ENCODE measurements at places on chromosomes 3 and 15. TPM values are rescaled to one million over a fixed set of nuclear protein-coding genes. Genes with fewer than 3 reads are reported as not detected.

- peaks cover 72% of the 10 kb centered on the region for H3K4me1 ChIP-seq
- H3K27me3 ChIP-seq = peaks cover 6% of the 10 kb centered on the region
- H3K36me3 ChIP-seq = no peaks in the 10 kb centered on the region
- DNase-seq = no peak
- H3K27ac ChIP-seq = no peak overlapping the region
Observed at GRCh38 chr15:77811270-77811669, 178.6 kb upstream of the LINGO1 start.

- no peaks in the 10 kb centered on the region for H3K4me1 ChIP-seq
- H3K27ac ChIP-seq = no peak overlapping the region
- no peaks in the 10 kb centered on the region for H3K27me3 ChIP-seq
- H3K36me3 ChIP-seq = no peaks in the 10 kb centered on the region
- peak; percentile 7 for DNase-seq
Observed at GRCh38 chr3:173138026-173138425, 3.0 kb downstream of the SPATA16 start.

- no peaks in the 10 kb centered on the region for H3K36me3 ChIP-seq
- peak within 1 kb of the TSS; percentile 74 for H3K27ac ChIP-seq
- peaks cover 33% of the 10 kb centered on the region for H3K4me1 ChIP-seq
- DNase-seq = peak; percentile 88
- H3K27me3 ChIP-seq = peaks cover 36% of the 10 kb centered on the region
Observed at GRCh38 chr15:99104788-99105513, at the start of gene SYNM. Gene SYNM, plus strand, starts transcription at chr15:99105080. Its CDS starts 120 bp downstream, at chr15:99105200.

- no peaks in the 10 kb centered on the region for H3K4me1 ChIP-seq
- no peak for DNase-seq
- H3K4me3 ChIP-seq = no peak overlapping the region
- no peaks in the 10 kb centered on the region for H3K27me3 ChIP-seq
- H3K27ac ChIP-seq = no peak overlapping the region
Observed at GRCh38 chr15:26883466-26883865, 16.6 kb downstream of the GABRA5 start.

DNA sequence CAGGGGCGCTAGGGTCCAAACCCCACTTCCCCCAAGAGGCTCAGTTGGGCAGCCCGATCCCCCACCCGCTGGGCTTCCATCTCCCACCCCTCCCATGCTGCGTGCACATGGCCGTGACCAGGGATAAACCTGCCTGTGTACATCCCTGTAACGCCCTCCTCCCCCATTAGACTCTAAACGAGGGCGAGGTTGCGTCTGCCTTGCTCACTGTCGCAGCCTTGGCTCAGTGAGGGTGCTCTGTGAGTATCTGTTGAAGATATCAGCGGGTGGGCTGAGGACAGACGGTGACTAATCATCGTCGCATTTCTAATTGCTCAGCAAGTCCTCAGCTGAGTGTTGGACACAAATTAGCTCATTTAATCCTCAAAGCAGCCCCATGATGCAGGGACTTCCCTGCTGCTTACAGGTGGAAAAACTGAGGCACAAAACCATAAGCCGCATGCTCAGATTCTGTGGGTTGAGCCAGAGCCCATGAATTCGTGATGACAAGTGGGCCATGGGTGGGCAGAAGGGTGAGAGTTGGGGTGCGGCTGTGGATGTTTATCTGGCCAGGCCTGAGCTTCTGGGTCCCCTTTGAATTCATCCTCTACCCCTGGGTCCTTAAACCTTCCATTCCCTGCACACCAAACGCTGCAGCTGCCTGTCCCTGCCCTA, 26.0 kb downstream of the FBLN2 start:
- no peak overlapping the region for H3K4me3 ChIP-seq
- peak overlapping the region; percentile 55 for H3K27ac ChIP-seq
- peak; percentile 50 for DNase-seq
- peaks cover 2% of the 10 kb centered on the region for H3K27me3 ChIP-seq
- H3K36me3 ChIP-seq = no peaks in the 10 kb centered on the region
- H3K4me1 ChIP-seq = peaks cover 61% of the 10 kb centered on the region

GRCh38 chr15:77808075-77808474, 175.4 kb upstream of the LINGO1 start:
- no peak overlapping the region for H3K4me3 ChIP-seq
- no peaks in the 10 kb centered on the region for H3K36me3 ChIP-seq
- peak; percentile 36 for DNase-seq
- peaks cover 3% of the 10 kb centered on the region for H3K27me3 ChIP-seq
- H3K4me1 ChIP-seq = peaks cover 56% of the 10 kb centered on the region
- no peak overlapping the region for H3K27ac ChIP-seq

- H3K36me3 ChIP-seq = no peaks in the 10 kb centered on the region
- no peak for DNase-seq
- H3K4me1 ChIP-seq = peaks cover 3% of the 10 kb centered on the region
- H3K27ac ChIP-seq = no peak overlapping the region
Observed at GRCh38 chr3:156559321-156559720, 4.4 kb upstream of the SSR3 start.

GRCh38 chr3:108509871-108510270, 525 bp downstream of the MYH15 start:
- no peaks in the 10 kb centered on the region for H3K27me3 ChIP-seq
- no peak for DNase-seq
- no peak overlapping the region for H3K27ac ChIP-seq
- H3K36me3 ChIP-seq = no peaks in the 10 kb centered on the region

- no peaks in the 10 kb centered on the region for H3K27me3 ChIP-seq
- H3K4me3 ChIP-seq = no peak overlapping the region
- no peak overlapping the region for H3K27ac ChIP-seq
- H3K36me3 ChIP-seq = no peaks in the 10 kb centered on the region
- peaks cover 4% of the 10 kb centered on the region for H3K4me1 ChIP-seq
Observed at GRCh38 chr15:59345326-59345725, 27.3 kb downstream of the MYO1E start.

- H3K36me3 ChIP-seq = no peaks in the 10 kb centered on the region
- H3K4me1 ChIP-seq = peaks cover 3% of the 10 kb centered on the region
- H3K4me3 ChIP-seq = no peak overlapping the region
Observed at GRCh38 chr3:93969997-93970396, 3.7 kb downstream of the PROS1 start.

- no peaks in the 10 kb centered on the region for H3K4me1 ChIP-seq
- DNase-seq = no peak
- H3K27ac ChIP-seq = no peak overlapping the region
- no peak overlapping the region for H3K4me3 ChIP-seq
- H3K27me3 ChIP-seq = no peaks in the 10 kb centered on the region
Observed at GRCh38 chr3:146967783-146968182, 362.6 kb upstream of the PLSCR5 start.

DNA sequence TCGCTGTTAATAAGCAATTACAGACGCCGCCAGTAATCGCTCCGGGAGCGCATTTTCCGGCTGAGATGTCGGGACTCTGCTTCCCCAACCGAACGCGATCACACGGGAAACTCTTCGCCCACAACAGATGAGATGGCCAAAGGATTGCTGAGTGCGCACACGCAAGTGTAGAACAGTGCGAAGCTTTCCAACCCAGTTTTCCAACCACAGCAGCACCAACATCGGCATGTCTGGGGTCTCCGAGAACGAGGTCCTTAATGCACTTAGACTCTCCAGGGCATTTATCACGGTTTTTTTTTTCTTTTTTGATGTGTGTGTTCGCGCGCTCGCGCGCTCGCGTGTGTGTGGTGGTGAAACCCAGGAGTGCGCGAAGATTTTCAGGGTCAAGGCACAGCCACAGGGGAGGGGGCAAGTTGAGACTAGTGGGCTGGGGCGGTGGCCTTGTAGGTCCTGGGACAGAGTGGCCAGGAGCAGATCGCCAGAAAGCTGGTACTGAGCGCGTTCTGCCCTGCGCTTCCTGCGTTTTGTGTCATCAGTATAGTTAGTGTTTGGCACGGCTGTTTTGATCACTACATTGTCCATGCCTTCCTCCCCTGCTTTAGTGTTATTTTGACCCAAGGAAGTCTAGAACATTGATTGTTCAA, 1.8 kb upstream of the EOMES start:
- H3K4me3 ChIP-seq = no peak overlapping the region
- H3K27ac ChIP-seq = no peak overlapping the region
- no peaks in the 10 kb centered on the region for H3K36me3 ChIP-seq
- no peak for DNase-seq
- H3K4me1 ChIP-seq = peaks cover 41% of the 10 kb centered on the region

GRCh38 chr3:62818347-62818746, 56.9 kb downstream of the CADPS start:
- no peak overlapping the region for H3K27ac ChIP-seq
- no peaks in the 10 kb centered on the region for H3K36me3 ChIP-seq
- no peaks in the 10 kb centered on the region for H3K4me1 ChIP-seq
- no peak for DNase-seq
- H3K27me3 ChIP-seq = no peaks in the 10 kb centered on the region

GRCh38 chr15:39154776-39155175, 426.1 kb upstream of the THBS1 start:
- no peaks in the 10 kb centered on the region for H3K27me3 ChIP-seq
- peaks cover 7% of the 10 kb centered on the region for H3K4me1 ChIP-seq
- no peak for DNase-seq
- H3K36me3 ChIP-seq = no peaks in the 10 kb centered on the region
- H3K27ac ChIP-seq = no peak overlapping the region

GRCh38 chr3:32837789-32838188, 20.0 kb downstream of the TRIM71 start:
- H3K4me3 ChIP-seq = no peak overlapping the region
- H3K27me3 ChIP-seq = peaks cover 48% of the 10 kb centered on the region
- H3K27ac ChIP-seq = no peak overlapping the region
- no peaks in the 10 kb centered on the region for H3K36me3 ChIP-seq
- H3K4me1 ChIP-seq = no peaks in the 10 kb centered on the region

DNA sequence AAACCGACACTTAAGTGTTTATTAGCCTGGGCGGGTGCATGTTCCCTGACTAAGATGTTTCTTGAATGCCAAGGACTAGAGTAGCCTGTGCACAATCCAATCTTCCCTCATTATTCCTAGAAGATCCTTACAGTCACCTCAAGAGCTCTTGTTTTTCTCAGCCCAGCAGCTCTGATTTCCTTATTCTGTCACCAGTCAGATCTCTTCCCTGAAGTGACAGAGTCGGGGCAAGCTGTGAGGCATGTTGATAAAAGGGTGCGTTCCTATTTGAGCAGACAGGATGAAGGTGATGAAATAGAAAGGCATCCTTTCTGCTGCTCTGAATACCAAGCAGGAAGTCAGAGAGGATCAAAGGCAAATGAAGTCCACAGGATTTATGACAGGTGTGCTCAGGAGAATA, 125.6 kb upstream of the MCTP2 start:
- no peaks in the 10 kb centered on the region for H3K4me1 ChIP-seq
- no peak overlapping the region for H3K27ac ChIP-seq
- no peak overlapping the region for H3K4me3 ChIP-seq
- no peak for DNase-seq

GRCh38 chr15:58201516-58201915, 63.3 kb downstream of the AQP9 start:
- DNase-seq = peak; percentile 62
- H3K36me3 ChIP-seq = no peaks in the 10 kb centered on the region
- H3K4me3 ChIP-seq = no peak overlapping the region
- no peak overlapping the region for H3K27ac ChIP-seq

DNA sequence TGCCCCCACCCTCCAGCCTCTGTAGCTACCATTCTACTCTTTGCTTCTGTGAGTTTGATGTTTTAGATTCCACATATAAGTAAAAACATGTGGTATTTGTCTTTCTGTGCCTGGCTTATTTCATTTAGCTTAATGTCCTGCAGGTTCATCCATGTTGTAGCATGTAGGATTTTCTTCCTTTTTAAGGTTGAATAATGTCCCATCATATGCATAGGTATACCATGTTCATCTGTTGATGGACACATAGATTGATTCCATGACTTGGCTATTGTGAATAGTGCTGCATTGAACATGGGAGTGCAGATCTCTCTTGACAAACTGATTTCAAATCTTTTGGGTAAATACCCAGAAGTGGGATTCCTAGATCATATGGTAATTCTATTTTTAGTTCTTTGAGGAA, 11.8 kb downstream of the THSD4 start:
- no peaks in the 10 kb centered on the region for H3K36me3 ChIP-seq
- H3K27ac ChIP-seq = no peak overlapping the region
- H3K4me3 ChIP-seq = no peak overlapping the region
- peaks cover 12% of the 10 kb centered on the region for H3K4me1 ChIP-seq

DNA sequence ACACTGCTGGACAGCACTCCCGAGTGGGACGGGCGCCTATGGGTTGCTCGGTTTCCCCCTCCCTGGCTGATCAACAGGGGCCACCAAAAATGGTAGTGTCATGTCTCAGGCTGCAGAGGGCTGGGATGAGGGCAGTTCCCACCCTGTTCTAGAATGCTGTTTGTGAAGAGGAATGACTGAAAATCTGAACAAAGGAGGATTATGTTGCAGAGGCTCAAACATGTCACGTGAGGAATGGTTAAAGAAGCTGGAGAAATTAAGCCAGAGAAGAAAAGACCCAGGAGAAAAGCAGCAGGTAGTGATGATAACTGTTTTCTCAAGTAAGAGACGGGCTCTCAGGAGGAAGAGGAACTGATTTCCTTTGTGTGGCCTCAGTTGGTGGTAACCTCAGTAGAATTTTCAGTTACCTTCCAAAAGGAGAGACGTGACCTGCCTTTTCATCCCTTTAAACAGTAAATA, 10.4 kb downstream of the SPG21 start:
- no peak overlapping the region for H3K27ac ChIP-seq
- peaks cover 42% of the 10 kb centered on the region for H3K36me3 ChIP-seq
- H3K4me1 ChIP-seq = peaks cover 4% of the 10 kb centered on the region
- H3K4me3 ChIP-seq = no peak overlapping the region
- DNase-seq = no peak

DNA sequence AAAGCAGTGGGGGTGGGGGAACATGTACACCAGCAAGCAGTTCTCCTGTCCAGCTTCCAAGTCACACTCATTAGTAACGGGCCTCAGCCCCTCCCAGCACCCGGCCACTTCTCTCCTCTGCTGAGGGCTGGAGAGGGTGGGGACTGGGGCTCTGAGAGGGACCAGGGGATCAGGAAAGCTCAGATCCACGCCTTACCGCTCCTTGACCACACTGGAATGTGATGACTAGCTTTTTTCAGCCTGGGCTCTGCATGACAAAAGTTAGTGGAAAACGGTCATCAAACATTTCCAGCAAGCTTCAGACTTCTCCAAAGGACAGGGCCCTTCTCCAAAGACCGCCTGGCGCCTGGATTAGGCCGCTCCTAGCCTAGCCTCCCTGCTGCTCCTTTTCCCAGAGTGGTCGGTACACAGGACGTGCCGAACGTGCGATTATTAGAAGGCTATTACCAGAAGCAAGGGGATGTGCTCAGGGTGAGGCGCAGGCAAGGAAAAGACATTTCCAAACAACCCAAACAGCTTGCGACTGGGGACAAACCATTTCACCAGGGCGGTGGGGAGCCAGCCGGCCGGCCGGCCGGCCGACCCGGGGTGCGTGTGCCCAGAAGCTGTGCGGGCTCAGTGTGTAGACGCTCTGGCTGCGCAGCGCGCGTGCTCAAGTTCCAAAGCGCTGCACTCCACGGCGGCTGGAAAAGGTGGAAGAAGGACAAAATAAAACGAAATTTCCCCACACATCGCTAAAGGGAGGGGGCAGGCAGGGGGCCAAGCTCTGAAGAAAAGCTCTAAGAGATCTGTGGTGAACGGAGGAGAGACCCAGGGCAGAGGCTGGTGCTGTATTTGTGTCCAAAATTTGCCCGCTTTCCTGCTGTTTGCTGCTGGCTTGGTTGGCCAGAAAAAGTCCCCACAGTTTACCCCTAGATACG, 51.0 kb upstream of the SSR3 start:
- no peaks in the 10 kb centered on the region for H3K36me3 ChIP-seq
- peak overlapping the region; percentile 42 for H3K4me3 ChIP-seq
- peak; percentile 85 for DNase-seq
- H3K27ac ChIP-seq = peak overlapping the region; percentile 84
- no peaks in the 10 kb centered on the region for H3K27me3 ChIP-seq
- H3K4me1 ChIP-seq = peaks cover 10% of the 10 kb centered on the region

Gene PLXNA1
- 22.6 TPM for total RNA-seq

Gene WDR49
- total RNA-seq = 0.58 TPM

Gene BMF
- total RNA-seq = 10.1 TPM

Gene SLC6A1
- 1.2 TPM for total RNA-seq

Gene GOLGA6B
- total RNA-seq = not detected

Gene DNAH12
- total RNA-seq = 0.58 TPM

Gene ITIH1
- 0.22 TPM for total RNA-seq

Gene CDCP1
- 0.04 TPM for total RNA-seq

Gene CASR
- total RNA-seq = not detected

Data from muscle of leg (tissue), 16 donors.